ENCODE measurements at places on chromosomes 7 and 10.

DNA sequence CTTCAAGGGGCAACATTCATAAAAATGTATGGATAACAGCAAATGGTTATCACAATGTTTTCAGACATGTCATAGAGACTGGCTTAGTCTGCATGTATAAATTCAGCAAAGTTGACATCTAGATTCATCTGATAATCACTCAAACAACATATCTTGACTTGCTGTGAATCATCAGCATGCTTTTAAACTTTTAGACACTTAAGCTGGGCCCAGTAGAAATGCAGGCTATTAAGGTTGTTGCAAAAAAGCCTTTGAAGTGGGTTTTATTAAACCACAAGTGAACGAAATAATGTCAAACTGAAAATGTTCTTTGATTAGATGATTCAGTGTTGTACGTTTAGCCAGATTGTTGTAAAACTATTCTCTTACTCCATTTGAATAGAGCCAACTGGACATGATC, 759.6 kb downstream of the NXPH1 start:
- no peak for DNase-seq

DNA sequence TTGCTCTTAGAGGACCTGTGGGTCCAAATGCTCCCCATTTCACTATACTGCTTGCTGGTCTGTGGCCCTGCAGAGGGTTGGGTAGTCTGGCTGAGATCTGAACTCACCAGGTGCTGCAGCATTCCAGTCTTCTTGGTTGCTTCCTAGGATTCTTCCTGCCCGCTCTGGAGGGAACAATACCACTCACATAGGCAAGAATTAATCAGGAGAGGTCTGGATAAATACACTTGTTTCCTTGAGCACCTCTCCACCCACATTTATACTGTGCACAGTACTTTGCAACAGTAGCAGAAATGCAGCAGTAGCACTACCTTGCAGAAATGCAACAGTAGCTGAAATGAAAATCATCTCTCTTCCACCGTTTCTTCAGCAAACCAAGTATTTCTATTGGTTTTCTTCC, 125.3 kb downstream of the INSYN2A start:
- no peak for DNase-seq

DNA sequence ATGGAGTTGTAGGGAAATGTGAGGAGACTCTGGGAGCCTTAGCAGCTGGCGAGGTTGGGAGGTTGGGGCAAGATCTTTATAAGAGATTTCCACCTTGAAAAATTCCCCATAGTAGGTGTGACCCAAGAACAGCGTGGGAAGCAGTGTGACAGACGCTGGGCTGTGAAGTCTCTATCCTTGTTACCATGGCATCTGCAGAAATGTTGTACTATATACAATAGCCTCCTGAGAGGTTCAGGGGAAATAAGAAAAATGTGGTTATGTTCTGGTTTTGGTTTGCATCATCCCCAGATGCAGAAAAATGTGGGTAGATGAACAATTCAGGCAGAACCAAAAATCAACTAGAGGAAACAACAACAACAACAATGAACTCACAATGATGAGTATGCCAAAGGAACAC, 498.6 kb downstream of the SH2D4B start:
- DNase-seq: peak; percentile 5

GRCh38 chr10:129161150-129161549, 305.9 kb upstream of the MGMT start:
- no peak for DNase-seq

DNA sequence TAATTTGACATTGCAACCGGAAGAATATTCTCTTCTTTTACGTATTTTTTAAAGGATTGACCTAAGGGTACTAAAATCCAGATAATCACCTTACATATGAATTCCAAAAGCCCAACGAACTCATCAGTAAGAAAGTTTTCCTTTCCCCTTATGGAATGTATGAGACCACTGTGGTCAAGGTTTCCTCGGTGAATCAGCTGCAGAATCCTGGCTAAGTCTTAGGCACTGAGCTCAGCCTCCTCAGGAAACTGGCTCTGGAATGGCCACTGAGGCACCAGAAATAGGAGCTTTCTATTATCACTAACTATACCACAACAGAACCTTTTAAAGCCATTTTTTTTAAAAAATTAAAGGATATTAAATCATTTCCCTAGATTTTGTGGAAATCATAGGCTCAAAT, 21.0 kb downstream of the SVIL start:
- no peak for DNase-seq

- no peak for DNase-seq
Measured at GRCh38 chr10:3737864-3738263, 47.1 kb downstream of the KLF6 start.

GRCh38 chr7:47210281-47210854, 371.5 kb downstream of the TNS3 start:
- no peak for DNase-seq

DNA sequence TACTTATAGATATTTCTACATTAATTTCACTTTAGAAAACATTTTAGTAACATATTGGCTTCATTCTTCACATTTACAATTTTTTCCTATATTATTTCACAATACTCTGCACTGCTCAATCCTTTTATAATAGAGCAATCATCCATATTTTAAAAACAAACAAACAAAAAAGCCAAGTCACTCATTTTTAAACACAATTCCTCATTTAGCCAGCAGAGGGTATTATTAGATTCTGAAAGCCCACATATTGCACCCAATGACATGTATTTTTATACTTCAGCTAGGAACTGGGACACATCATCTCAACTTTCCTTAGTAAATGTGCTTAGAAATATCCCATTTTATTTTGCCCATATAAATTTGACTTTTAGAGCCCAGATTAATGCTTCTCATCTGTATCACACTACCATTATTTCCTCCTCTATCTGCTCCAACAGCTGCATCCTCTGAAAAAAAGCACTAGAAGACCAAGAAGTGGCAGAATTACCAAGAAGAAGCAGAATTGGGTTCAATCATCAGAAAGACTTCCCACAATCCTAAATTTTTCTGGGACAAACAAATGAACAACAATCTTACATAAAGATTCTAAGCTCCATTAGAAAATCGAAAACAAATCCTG, 29.5 kb downstream of the CTNNA3 start:
- DNase-seq: no peak

GRCh38 chr7:21377545-21377944, 50.3 kb upstream of the SP4 start:
- no peak for DNase-seq

DNA sequence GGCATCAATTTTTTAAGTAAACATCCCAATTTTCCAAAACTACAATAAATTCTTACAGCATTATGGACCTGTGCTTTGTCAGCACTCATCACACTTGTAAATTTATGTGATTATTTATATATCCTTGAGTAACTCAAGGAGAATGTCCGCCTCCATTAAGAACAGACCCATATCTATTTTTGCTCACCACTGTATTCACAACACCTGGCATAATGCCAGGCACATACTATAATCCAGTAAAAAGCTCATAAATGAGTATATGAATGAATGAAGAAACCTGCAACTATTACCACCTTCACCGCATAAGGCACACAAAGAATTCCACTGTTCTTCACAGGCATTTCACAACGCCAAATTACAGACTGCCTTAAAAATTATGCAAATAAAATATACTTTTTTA, 46.9 kb downstream of the MINDY3 start:
- no peak for DNase-seq

- DNase-seq: no peak
Measured at GRCh38 chr7:101516851-101517250, 112.2 kb downstream of the MYL10 start.

DNA sequence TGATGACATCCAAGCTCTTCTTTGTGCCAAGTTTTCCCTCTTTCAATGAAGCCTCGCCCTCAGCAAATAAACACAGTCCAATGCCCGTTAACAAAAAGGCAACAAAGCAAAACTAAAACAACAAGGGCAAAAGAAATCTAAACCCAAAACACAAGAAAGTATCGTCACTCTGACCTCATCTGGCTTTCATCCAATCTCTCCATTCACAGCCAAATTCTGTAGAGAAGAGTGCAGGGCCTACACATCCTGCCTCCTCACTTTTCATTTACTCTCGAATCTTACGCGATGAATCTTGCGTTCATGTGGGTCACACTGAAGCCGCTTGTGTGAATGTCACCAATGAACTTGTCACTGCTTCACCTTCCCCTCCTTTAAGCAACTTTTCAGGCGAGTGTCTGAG, 15.9 kb upstream of the AKR1E2 start:
- no peak for DNase-seq

DNA sequence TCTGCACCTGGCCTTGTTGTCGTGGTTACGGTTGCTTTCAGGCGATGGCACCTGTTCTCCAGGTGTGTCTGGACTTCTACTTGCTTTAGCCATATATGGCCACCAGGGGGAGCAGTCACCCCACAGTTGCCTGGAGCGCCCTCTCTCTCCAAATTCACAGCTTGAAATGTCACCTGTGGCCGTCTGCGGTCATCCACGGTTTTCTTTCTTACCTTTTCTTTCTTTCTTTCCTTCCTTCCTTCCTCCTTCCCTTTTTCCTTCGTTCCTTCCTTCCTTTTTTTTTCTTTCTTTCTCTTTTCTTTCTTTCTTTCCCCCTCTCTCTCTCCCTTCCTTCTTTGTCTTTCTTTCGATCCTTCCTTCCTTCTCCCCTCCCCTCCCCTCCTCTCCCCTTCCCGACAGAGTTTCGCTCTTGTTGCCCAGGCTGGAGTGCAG, 150.5 kb upstream of the VKORC1L1 start:
- DNase-seq: peak; percentile 38

- no peak for DNase-seq
Measured at GRCh38 chr10:98402478-98402877, 12.5 kb downstream of the PYROXD2 start.

DNA sequence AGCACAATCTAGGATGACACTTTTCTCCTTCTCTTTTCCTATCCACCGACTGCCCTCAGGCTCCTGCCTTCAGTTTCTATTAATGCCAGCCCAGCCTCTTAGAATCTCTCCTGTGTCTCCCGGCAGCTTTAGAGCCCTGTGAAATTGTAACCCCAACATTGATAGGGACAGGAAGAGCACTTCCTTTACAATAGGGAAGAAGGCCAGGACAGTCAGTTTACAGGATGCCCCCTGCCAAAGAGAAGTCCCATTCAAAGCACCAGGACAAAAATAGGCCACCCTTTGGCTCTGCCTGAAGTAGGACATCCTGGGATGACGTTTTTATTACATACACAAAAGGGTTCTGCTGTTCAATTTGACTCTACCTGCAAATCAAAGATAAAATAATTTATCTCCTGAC, 64.7 kb upstream of the ANK3 start:
- DNase-seq: no peak

GRCh38 chr10:102633287-102633686, 11.0 kb upstream of the TRIM8 start:
- no peak for DNase-seq

GRCh38 chr10:128230401-128230800, 104.2 kb upstream of the MKI67 start:
- no peak for DNase-seq

GRCh38 chr7:69196593-69196992, 401.7 kb upstream of the AUTS2 start:
- DNase-seq: no peak

- DNase-seq: no peak
Measured at GRCh38 chr7:42932811-42933591, 825 bp downstream of the MRPL32 start.

DNA sequence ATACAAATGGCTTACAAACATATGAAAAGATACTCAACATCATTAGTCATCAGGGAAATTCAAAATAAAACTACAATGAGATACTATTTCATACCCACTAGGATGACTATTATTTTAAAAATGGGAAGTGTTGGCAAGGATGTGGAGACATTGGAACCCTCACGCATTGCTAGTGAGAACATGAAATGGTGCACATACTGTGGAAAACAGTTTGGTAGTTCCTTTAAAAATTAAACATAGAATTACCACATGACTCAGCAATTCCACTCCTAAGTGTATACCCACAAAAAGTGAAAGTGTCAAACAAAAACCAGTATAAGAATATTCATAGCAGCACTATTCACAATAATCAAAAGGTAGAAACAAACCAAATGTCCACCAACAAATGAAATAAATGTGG, 48.5 kb upstream of the SHTN1 start:
- no peak for DNase-seq

DNA sequence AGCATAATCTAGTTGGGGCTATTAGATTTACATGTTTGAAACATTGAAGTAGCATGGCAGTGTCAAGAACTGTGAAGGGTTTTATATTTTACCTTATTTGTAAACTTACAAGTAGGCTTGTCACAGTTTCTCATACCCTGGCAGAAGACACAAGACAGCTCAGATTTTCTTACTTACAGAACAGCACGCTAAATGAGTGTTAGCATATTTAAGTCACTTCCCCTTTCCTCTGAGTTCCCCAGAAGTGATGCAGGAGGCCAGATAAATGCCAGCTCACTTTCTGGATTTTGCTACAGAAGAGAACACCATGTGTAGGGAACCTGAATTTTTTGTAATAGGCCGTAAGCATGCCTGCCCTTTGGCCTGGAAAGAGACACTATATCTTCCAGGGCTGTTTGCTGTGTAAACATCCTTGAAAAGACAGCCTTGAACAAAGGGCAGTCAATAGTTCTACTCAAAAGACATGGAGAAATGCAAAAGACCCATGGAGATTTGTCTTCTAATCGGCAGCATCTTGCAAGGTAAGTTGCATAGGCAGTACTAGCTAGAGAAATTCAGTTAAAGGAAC, 279.1 kb downstream of the PHF14 start:
- no peak for DNase-seq

DNA sequence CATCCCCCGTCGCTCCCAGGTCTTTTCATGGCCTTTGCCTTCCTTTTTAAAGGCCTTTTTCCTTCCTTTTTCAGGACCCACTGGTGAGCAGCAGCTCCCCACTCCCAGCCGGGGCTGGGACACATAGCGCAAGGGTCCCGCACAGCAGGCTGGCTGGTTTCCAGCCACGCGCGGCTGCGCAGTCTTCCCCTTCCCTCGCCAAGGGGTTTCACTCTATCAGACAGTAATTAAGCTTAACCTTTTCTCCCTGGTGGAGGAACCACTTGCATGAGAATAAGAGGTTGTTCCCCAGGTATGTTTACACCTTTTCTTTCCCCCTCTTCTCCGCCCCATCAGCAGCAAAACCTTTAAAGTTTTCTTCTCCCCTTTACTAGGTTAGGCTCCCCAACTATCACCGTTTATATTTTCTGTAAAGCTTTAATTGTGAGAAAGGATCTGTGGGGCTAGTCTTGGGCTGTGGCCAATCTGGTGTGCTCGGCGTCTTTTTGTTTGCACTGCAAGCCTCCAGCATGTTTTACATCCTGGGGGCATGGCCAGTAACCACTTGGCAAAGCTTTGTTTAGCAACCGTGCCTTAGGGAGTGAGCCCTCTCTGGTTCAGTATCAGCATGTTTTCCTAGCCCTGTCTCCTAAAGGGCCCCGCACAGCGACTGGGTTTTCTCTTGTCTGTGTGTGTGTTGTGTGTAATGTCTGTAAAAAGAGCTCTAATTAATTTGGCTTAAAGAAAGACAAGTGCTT, 219.6 kb downstream of the PHF14 start:
- DNase-seq: no peak

- peak; percentile 1 for DNase-seq
Measured at GRCh38 chr7:11831736-11832495, at the start of gene THSD7A. THSD7A (minus strand) TSS chr7:11832198; CDS start chr7:11831946, 252 bp downstream.

- no peak for DNase-seq
Measured at GRCh38 chr10:104546336-104546735, 94.8 kb upstream of the SORCS3 start.

Data from GM18507 (cell line).